ENCODE measurements at places on chromosomes 3 and 15. TPM values are rescaled to one million over a fixed set of nuclear protein-coding genes. Genes with fewer than 3 reads are reported as not detected.
A peak's percentile ranks its signal among the peaks of the same experiment; 100 is the strongest.

GRCh38 chr3:149990423-149990948 lies 19.8 kb upstream of the PFN2 start:
- no peak for DNase-seq

GRCh38 chr3:75101329-75102147 lies 487.1 kb upstream of the CNTN3 start:
- DNase-seq: no peak

DNA sequence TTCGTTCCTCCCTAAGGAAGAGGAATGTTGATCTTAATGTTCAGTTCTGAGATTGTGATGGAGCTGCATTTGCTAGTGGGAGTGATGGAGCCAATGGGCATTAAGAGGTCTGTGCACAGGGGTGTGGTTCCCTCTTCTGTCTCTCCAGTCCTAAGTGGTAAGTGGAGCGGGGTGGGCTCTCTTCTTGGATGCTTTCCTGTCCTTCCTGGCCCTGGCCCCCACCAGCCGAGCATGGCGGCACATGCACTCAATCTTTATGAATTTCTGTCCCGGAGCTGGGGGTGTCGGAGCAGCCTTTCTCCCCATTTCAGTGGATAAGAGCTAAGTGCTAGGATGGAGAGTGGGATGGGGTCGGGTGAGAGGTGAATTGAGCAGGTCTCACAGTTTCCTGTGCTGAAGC lies 37.6 kb upstream of the ADCY5 start:
- DNase-seq: no peak

- no peak for DNase-seq
Measured at GRCh38 chr3:9108876-9109567, 140.4 kb downstream of the SRGAP3 start.

GRCh38 chr15:84034578-84035398 lies 200.8 kb upstream of the GOLGA6L4 start:
- DNase-seq: no peak

DNA sequence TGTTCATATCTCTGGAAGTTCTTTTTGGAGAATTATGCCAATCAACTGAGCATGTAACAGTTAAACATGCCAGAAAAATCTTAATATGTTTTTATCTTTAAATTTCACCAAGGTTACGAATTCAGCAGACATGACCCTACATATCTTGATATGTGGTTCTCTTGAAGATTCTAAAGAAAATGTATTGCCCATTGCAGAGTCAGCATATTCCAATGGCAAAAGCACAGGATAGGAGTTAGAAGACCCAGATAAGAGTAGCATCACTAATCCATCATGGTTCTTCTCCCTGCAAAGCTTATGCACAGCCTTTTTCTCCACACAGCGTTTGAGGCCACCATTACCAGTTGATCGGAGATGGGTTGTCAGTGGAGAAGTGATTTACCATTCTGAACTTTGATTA lies 402.8 kb downstream of the EPHB1 start:
- no peak for DNase-seq

- peak; percentile 68 for DNase-seq
Measured at GRCh38 chr3:126961791-126962461, 21.0 kb upstream of the PLXNA1 start.

GRCh38 chr15:94075349-94075748 lies 156.0 kb upstream of the MCTP2 start:
- peak; percentile 94 for DNase-seq

Gene FEM1B
- total RNA-seq: 63.4 TPM

Gene CAND2
- total RNA-seq: 10.7 TPM

Gene VEPH1
- 0.14 TPM for total RNA-seq

Gene GP9
- total RNA-seq: not detected

Gene SPINT1
- 3.8 TPM for total RNA-seq

Gene ADAMTS9
- total RNA-seq: 61.6 TPM

Gene IL17RB
- total RNA-seq: 2.8 TPM

All from sigmoid colon (tissue), 7 donors.